ENCODE measurements at places on chromosomes 2 and 18.

GRCh38 chr2:160076914-160077313 lies 14.5 kb upstream of the PLA2R1 start:
- no peak for DNase-seq

DNA sequence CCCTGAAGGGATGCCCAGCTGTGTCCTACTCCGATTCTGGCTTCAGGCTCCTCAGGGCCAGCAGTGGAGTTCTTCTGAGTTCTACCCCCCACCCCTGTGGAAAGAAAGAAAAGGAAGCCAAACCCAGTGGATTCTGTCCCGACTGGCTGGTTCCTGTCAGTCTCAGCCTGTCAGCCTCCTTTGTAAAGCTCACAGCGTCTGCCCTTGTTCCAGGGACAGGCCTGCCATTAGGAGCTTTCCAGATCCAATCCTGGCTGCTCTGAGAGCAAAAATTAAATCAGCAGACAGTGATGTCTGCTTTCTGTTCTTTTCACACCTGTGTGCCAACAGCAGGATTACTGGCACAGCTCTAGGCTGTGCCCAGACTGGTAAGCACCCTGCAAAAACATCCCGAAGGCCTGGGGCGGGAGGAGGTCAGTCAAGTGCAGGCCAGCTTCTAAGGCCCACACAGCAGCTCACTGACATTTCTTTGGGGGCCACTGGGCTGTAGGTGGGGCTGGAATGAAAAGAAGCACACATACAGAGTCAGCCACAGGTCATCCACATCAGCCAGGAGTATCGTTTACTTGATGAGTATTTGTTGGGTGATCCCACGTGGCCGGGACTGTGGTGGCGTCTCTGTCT lies 69.1 kb downstream of the EHD3 start:
- DNase-seq: no peak

DNA sequence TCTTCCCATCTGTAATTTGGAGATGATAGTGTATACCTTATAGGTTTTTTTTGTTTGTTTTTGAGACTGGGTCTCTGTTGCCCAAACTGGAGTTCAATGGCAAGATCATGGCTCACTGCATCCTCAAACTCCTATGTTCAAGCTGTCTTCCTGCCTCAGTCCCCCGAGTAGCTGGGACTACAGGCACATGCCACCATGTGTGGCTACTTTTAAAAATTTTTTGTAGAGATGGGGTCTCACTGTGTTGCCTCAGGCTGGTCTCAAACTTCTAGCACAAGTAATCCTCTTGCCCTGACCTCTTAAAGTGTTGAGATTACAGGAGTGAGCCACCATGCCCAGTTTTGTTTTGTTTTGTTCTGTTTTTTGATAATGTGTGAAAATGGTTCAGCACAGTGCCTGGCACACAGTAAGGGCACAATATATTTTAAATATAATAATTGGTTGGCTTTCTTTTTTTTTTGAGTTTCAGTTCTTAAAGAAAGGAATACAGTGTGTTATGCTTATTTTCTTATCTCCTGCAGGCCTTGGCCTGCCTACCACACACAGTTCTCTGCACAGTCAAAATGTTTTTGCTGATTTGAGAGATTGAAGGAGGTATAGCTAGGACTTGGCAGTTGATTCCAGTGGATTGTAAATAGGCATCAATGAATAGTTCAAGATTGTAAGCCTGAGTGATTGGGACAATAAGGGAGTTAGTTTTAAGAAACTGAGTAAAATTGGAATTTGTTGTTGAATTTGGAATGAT lies 6.1 kb downstream of the ACTR3 start:
- no peak for DNase-seq

DNA sequence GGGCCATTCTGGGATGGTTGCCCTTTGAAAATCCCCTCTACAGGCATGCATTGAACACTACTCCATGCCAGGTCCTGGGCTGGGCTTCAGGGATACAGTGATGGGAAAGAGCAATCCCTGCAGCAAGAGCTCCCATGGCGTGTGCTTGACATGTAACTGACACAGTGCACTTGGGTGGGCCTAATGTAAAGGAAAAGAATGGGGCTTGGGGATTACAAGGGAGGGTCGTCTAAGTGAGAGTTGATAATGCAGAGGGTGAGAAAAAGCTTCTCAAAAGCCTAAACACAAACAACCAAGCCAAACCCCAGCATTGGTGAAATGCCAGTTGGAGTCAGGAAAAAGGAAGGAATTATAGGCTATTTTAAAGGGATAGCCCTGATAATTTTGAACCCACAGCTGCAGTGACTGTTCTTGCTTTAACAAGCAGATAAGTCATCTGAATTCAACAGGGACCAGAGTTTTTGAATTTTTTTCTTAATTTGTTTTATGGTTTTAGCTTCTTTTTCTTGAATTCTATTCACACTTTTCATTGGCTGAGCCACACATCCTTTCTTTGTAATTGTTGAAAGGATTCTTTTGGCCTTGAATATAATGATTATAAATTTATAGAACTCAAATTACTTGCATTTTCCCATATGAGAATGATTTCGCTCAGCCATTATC lies 308.7 kb downstream of the LPIN1 start:
- no peak for DNase-seq

- DNase-seq: no peak
These were observed 8.2 kb upstream of the NFE2L2 start for GRCh38 chr2:177272765-177273164.

DNA sequence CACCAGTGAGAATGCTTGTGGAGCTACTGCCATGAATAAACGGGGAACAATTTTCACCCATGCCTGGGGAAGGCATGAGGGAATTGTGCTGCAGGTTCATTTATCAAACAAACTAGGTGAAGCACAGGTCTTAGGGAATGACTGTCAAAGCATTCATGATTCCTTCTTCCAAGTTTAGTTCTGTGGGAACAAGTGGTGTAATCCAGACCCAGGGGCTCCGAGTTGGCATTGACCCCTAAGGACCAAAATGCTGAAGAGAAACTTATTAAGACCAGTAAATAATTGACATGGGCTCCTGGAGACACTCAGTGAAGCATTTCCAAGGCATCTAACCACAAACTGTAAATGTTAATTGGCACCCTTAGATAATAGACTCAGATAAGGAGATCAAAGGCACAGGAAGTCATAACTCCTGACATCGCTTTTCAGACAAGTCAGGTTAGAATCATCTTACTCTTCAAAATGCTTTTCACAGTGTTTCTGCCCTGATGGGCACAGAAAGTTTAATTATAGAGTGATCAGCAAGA lies 96.9 kb downstream of the SPP2 start:
- no peak for DNase-seq

GRCh38 chr18:10750191-10751035 lies 224.6 kb downstream of the NAPG start:
- DNase-seq: no peak

- DNase-seq: no peak
These were observed 1009.9 kb upstream of the CNTNAP5 start for GRCh38 chr2:123015186-123015585.

- DNase-seq: no peak
These were observed 57.6 kb upstream of the IL1RL1 start for GRCh38 chr2:102253753-102254150.

DNA sequence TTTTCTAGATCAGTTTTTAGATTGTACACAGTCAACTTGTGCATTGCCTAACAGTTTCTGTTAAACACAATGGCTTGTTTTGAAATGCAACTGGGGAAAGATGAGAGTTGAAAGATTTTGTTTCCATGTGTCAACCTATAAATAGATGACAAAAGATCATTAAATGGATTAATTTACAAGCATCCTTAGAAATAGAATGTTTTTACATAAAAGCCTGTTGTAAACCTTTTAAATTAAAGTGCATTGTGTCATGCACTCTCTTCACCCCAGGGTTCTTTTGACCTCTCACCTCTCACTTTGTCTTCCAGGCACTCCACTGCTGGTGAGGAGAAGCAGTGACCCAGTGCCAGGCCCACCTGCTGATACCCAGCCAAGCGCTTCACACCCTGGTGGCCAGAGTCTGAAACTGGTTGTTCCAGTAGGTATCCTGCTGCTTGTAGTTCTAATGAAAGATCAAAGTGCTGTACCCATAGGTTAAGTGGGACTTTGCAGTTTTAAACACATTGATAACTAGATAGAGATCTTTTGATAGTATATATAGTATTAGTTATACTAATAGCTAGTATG lies 502.1 kb downstream of the PARD3B start:
- no peak for DNase-seq

GRCh38 chr18:75090336-75090735 lies 118.6 kb downstream of the PTGR3 start:
- DNase-seq: no peak

DNA sequence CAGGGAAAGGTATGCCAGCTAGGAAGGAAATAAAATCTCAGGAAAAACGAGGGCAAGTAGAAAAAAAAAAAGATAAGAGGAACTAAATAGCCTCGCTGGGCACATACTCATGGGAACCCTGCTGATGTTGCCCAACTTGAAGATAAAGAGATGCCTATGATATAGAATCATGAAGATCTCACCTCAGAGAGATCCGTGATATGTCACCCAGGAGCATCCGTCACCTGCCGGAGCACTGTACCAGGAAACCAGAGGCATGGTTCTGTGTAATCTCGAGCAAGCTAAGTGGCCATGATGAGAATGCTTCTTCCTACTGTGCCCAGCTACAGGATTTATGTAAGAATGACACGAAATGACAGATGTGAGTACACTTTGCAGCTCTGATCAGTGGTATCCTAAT lies 40.0 kb downstream of the CYP1B1 start:
- DNase-seq: no peak

- DNase-seq: no peak
These were observed 13.8 kb upstream of the CCDC102B start for GRCh38 chr18:68784071-68784470.

DNA sequence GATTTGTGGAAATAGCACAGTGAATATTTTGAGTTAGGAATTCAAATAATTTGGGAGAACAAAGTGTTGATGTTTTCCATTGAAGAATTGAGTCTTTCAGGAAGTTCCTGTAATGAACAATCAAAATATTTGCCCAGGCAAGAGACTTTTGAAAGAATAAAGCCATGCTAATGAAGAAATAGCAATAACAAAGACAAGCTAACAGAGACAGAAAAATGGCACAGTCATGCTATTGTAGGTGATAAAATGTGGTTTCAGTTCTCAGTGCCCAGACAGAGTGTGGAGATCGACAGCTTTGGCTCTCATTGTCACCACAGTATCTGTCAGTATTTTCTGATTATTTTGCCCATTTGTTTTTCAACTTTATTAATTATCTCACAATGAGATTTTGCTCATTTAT lies 490.8 kb upstream of the PIK3C3 start:
- DNase-seq: no peak

GRCh38 chr2:197599285-197599965 lies 76.0 kb downstream of the RFTN2 start:
- peak; percentile 4 for DNase-seq

DNA sequence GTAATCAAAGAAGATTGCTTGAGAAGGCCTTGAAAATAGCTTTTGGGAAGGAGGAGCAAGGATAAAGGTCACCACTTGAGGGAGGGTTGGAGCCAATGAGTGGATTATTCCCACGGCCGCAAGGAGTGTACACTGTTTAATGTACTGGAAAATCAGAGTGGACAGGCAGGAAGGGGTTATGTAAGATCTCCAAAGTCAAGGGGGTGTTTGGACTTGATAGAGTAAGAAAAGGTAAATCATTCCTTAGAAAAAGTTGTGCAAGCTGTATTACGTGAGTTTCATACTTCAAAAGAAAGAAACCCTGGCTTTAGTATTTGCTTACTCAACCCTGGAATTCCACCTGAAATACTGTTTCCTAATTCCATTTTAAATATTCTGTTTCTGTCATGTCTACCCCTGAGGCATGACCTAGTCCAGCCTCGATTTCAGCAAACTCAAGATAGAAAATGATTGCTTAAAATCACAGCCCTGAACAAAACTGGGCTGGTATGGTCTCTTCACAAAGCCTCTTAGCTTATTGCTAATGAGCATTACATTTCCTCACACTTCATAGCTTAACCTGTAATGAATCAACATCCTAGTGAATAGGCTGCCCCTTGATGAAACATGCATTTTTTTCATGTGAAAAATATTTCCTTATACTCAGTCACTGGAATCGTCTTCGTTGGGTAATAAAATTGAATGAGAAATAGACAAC lies 1.1 kb downstream of the MREG start:
- no peak for DNase-seq

GRCh38 chr2:129464036-129464435 lies 515.4 kb upstream of the RAB6C start:
- DNase-seq: no peak

- DNase-seq: no peak
These were observed 235.1 kb downstream of the SEPTIN10 start for GRCh38 chr2:109378682-109379081.

- no peak for DNase-seq
These were observed 80.5 kb downstream of the MEP1B start for GRCh38 chr18:32270341-32270740.

- no peak for DNase-seq
These were observed 33.0 kb upstream of the GATA6 start for GRCh38 chr18:22136395-22136794.

GRCh38 chr2:88236666-88237065 lies 66.5 kb downstream of the THNSL2 start:
- DNase-seq: no peak

- DNase-seq: no peak
These were observed 170.3 kb downstream of the GFPT1 start for GRCh38 chr2:69216535-69217332.

DNA sequence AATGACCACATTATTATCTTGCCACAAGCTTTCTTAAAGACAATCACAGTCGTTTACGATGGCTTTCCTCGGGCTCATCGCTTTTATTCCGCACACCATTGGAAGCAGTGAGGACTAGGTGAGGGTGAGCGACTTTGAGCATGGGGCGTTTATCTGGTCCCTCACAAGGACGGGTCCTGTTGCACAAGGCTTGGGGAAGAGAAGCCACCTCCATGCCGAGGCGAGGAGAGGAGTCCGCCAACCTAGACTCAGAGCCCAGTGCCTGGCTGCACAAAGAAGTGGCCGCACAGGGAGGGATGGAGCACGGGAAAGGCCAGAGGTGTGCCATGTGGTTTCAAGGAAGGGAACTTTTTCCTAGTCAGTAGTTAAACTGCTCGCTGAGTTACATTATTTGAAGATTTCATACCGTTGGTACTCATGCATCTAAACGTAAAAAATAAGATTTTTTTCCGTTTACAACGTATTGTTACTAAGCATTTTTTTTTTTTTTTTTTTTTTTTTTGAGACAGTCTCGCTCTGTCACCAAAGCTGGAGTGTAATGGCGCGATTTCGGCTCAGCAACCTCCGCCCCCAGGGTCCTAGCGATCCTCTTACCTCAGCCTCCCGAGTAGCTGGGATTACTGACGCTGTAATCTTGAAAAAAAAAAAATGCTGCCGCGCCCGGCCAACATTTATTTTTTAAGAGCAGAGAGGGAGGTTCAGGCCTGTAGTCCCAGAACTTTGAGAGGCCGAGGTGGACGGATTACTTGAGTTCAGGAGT lies 849 bp upstream of the CYP27C1 start:
- DNase-seq: no peak

- no peak for DNase-seq
These were observed 1.0 kb upstream of the TCF4 start for GRCh38 chr18:55588870-55589595.

GRCh38 chr18:24954341-24954740 lies 397.6 kb downstream of the ZNF521 start:
- DNase-seq: no peak

Data from stimulated activated CD4-positive, alpha-beta T cell treated with anti-CD3 and anti-CD28 coated beads, Interleukin-12 subunit alpha, Interleukin-12 subunit beta, amount 100 ng/mL, for 4 hours (primary cell).